NCI-H748 treated with DMSO at 0.1 percent for 48 hours (cell line): ENCODE measurements at places on chromosomes 2 and 18.

DNA sequence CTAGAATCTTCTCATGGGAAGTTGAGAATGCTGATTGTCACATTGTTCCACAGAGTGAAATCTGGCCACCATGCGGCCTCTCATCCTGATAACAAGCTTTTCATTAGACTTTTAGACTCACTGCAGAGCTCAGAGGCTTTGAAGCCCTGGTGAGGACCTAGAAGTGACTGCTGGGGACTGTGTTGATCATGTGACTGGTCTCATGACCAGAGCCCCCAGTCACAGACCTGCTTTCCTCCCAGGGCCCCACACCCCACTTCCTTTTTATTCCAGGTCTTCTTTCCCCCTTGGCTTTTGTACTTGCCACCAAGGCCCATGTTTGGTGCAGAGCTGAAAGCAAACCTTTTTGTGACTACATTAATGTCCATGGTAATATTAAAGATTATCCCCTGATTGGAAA, 45.2 kb downstream of the PRKCE start:
- no peak for DNase-seq

- no peak for DNase-seq
Measured at GRCh38 chr2:128310761-128311160, 7.9 kb downstream of the HS6ST1 start.

DNA sequence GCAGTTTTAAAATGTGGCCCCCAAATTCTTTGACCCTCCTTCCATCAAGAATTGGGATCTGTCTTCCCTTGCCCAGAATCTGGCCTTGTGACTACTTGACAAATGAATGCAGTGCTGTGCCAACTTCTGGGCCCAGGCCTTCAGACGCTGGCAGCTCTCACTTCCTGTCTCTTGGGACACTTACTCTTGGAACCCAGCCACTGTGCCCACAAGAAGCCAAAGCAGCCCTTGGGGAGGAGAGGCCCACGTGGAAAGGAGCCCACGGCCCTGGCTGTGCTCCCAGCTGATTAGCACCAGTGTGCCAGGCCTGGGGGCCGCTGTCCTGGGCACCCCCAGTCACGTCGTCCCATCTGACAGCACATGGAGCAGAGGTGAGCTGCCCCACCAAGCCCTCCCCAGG, 56.6 kb downstream of the RPL37A start:
- no peak for DNase-seq

DNA sequence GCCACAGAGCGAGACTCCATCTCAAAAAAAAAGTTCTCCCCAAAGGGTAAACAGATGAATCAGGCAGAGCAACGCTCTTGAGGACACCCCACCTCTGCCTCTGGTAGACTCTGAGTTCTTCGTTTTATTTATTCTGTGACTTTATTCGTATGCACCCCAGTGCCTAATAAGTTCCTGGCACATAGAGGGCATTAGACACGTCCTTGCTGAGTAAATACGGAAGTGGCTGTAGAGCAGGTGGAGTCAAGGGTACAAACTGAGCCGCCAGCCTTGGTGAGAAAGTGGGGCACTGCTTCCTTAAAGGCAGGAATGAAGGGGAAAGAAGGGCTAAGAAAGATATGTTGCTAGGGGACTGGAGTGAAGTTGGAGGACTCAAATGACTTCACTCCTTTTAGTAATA, 12.9 kb downstream of the SULT1C2 start:
- no peak for DNase-seq

GRCh38 chr18:22219568-22220355, 50.4 kb downstream of the GATA6 start:
- no peak for DNase-seq

DNA sequence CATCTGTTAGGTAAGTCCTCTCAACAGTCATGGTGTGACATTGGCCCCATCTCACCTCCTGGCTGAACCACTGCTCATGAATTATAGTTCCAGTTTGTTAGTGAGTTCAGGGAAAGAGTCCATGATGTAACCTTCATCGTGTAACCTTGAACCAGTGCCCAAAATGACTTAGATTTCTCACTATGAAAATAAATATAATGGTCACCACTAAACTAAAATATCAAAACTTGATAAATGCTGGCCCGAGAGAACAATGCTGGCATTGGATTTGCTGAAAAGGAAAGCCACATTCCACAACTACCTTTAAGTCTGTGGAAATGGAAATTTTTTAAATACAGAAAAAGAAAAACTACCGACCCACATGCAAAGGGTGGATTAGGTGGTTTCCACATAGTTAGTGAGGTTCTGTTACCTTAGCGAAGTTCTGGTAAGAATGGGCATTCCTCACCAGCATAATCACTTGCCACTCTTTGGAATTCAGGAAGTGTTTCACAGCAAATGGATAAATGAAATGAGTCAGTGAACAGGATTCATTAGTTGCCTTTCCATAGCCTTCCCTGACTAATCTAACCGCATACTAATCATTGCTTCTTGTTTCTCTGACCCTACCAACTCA, 133.9 kb upstream of the CTAGE1 start:
- DNase-seq = no peak

DNA sequence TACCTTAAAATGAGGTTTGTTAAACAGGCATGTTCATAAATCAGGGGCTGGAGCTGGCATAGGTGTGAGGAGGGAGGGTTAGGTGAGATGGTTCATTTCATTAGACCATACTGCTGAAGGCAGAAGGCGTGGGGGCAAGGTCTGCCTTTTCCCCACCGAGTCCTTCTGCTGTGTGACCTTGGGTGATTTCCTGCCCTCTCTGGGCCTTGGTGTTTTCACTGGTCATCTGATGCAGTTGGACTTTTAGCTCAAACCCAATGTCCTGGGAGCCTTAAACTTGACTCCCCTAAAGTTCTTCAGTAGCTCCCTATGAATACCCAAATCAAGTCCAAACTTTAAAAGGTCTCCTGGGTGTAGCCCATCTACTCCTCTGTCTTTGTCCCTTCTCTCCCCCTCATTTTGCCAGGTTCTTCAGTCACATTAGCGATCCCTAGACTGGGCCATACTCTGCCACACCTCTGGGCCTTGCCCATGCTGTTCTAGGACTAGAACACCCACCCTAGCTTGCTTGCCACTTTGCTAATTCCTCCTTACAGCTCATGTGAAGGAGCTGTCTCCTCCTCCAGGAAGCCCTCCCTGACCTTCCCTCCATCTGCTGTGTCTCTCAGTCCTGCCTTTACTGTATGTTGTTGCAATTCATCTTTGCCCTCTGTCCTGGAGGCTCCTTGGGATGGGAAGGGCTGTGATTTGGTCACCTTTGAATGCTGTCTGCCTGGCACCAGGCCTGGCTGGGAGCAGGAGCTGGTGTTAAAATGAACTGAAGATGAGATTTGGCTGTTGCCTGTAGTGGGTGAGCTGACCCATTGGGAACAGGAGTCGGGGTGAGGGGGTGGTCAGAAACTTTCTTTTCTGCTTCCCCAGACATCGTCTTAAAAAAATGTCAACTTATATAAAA, 85.4 kb upstream of the HS6ST1 start:
- DNase-seq = no peak

DNA sequence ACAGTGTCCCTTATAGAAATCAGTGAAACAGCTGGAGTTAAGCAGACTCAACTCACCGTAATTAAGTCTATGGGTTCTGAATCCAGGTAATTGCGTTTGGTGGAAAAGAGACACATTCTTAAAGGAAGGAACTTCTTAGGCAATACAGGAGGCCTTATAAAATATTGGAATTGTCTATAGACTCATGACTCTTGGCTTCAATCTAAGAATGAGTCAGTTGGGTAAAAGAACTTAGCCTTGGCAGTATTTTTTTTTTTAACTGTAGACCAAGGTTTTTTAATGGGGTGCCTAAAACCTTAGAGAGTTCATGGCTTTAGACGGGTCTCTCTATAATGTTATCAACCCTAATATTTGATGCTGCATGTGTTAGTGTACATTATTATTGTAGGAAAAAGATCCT, 47.6 kb downstream of the CCDC85A start:
- no peak for DNase-seq

- no peak for DNase-seq
Measured at GRCh38 chr2:150570712-150571111, 83.2 kb upstream of the RND3 start.

DNA sequence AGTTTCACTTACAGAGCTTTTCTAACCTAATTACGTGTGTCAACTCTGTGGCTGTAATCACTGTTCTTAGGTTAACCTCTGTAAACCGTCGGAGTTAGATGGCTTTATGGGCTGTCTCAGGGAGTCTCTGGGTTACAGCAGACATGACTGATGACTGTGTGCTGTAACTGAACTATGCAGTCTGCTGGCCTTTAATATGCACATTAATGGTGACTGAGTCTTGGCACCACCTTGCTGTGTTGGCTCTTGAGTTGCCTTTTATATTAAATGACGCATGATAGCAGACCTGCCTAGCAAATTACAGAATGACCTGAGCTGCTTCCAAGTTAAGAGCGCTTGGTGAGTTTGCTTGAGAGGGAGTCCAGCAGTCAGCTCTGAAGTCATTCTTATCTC, 90.1 kb downstream of the ACKR3 start:
- DNase-seq = no peak

DNA sequence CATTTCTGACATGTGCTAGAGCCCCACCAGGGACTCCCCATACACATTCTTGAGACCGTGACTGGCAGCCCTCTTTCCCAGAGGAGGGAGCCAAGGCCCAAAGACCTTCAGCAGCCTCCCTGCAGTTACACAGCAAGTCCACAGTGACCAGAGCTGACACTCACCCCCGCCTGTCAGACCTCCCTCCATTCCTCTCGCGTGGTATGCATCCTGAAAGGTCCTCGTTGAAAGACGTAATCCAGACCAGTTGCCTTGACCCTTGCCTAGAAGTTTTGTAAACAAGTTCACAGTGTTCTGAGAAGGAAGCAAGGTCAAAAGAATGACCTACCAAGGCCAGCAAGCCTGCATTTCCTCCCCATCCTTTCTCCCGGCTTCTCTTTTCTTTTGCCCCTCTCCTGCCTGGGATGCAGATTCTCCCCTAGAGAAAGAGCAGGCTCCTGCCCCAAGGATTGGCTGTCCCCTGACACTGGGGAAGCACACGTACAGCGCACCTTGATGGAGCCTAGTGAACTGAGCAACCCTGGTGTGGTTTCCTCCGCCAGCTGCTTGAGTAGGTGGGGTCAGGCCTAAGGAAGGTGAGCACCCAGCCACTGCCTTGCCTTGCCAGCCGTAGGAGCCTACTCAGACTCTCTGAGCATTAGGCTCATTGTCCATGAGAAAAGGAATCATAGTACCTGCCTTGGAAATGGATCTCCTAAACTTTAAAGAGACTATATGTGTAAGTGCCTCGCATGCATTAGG, 18.3 kb downstream of the TRIB2 start:
- DNase-seq = no peak
